Large intestine (tissue), 12 donors: ENCODE measurements at places on chromosomes 2 and 18.
A peak's percentile ranks its signal among the peaks of the same experiment; 100 is the strongest.

DNA sequence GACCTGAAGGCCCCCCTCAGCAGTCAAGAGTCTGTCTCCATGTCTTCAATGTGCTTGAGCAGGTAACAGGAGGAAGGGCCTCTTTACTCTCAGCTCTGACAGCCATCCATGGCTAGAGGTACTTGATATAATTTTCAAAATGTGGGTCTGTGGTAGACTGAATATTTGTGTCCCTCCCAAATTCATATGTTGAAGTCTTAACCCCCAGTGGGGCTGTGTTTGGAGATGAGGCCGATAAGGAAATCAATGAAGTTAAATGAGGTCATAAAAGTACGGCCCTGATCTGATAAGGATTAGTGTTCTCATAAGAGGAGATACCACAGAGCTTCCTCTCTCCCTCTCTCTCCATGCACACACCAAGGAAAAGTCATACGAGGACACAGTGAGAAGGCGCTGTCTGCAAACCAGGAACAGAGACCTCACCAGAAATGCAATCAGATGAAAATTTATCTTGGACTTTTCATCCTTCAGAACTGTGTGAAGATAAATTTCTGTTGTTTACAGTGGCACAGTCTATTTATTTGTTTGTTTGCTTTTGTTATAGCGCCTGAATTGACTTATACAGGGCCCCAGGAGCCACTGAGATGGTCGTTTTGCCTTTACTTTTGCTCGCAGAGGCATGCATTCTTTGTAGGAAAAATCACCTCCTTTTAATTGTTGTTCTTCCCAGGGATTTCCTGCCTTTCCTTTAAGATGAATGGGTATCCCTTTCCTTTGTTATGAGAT, 274.8 kb upstream of the TRIB2 start:
- no peak for DNase-seq

- no peak for DNase-seq
These were observed 77.1 kb upstream of the CDC42EP3 start for GRCh38 chr2:37748541-37748940.

- no peak for DNase-seq
These were observed 38.7 kb downstream of the RALBP1 start for GRCh38 chr18:9513971-9514512.

- DNase-seq = no peak
These were observed 16.6 kb downstream of the ME2 start for GRCh38 chr18:50895350-50896045.

- no peak for DNase-seq
These were observed 5.4 kb downstream of the MPPE1 start for GRCh38 chr18:11902522-11903292.

GRCh38 chr18:77068321-77069312, 64.0 kb downstream of the MBP start:
- no peak for DNase-seq

DNA sequence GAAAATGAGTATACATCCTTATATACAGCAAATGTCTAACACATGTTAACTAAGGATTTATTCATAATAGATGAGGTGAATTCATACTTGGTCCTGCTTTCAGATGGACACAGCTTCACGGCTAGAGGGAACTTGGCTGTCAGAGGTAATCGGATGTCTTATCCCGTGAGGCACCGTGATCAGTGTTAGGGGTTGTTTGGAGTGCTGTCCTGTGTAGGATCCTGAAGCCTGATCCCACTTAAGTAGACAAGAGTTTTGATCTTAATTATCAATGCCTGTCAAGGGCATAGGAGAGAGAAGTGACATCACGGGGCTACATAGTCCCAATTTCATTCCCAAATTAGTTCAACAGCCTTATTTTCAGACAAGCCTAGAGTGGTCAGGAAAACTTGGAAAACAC, 204.6 kb downstream of the RNF144A start:
- no peak for DNase-seq

DNA sequence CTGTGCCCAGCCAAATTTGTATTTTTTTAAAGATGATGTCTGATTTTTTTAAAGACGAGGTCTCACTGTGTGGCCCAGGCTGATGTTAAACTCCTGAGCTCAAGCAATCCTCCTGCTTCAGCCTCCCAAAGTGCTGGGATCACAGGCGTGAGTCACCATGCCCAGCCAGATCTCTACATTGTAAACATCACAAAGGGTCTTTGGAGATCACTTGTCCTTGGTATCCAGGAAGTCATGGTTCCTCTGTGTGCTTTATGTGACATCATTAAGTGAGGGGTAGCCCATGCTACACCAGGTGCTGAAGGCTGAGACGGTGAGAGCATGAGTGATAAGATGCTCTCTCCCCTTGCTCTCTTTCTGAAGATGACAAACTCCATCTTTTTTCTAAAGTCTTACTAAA, 7.0 kb upstream of the NUP35 start:
- DNase-seq = no peak

GRCh38 chr18:24259869-24260641, 121.2 kb downstream of the CABYR start:
- no peak for DNase-seq

DNA sequence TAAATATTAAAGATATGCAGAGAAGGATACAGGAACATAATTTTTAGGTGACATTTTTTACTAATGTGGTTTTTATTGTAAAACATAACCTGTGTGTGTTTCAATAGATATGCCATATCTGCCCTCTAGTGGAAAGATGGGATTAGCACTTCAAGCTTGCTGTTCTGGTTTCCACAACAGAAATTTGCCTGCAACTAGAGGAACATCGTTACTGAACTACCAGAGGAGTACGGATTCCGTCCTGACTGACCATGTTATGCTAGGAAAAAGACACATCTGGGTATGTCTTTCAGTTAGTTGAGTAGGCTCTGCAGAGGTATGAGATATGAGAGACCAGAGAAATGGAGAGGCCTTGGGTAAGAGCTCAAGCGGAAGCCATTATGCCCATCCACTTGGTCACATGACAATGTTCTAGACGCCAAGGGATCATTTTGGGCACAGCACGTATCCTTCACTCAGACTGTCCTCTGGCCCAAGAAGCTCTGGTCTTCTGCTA, 104.9 kb downstream of the MBD2 start:
- DNase-seq = peak; percentile 45

GRCh38 chr18:22169889-22170420, 566 bp downstream of the GATA6 start:
- peak; percentile 76 for DNase-seq

DNA sequence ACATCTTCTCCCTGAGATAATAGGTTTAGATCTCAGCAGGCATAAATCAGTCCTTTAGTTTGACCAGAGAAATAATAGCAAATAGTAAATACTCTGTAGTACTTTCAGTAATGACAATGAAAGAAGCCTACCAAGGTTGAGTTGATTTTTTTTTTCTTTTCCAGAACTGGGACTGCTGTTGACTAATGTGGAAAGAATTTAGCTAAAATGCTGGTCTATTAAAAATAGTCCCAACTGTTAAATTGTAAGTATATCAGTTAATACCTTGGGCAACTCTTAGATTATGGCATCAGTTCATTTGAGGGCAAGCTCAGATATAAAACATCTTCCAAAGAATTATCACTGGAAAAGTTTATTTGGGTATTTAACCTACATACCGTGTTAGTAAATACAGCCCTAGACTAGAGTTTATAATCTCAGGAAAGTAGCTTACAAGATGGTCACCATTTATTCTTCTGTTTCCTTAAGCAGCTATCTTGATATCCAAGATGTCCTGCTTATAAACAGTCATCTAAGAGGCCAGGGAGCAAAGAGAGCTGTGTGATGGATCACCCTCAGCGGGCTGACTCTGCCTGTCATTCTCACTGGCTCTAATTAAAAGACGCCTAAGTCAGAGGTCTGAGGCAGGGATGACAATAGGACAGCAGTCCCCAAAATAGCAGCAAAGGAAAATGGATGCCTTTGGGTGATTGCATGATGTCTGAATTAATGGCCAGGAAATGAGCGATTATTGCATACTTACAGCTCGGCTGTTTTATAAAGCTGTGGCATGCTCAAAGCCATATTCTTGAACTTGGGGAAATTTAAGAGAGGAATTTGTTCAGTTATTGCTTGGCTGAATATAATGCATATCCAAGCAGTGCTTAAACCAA, 121.3 kb downstream of the MTX2 start:
- DNase-seq = no peak

- no peak for DNase-seq
These were observed 115.8 kb downstream of the SS18 start for GRCh38 chr18:25974630-25975077.

GRCh38 chr2:200862532-200863000, 1.9 kb downstream of the CLK1 start:
- peak; percentile 48 for DNase-seq

DNA sequence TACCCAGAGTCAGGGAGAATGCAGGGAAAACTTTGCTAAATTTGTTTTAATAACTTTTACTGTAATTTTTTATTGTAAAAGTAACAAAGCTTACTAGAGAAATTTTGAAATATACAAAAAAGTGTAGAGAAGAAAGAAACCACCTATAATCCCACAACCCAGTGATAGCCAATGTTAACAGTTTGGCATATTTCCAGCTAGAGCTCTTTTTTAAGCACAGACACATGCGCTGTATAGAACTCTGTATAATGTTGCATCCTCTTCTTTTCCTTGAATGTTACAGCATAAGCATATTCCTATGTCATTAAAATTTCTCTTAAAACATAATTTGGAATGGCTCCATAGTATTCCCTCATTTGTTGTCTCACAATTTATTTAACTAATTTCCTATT, 37.4 kb upstream of the EPAS1 start:
- DNase-seq = no peak

DNA sequence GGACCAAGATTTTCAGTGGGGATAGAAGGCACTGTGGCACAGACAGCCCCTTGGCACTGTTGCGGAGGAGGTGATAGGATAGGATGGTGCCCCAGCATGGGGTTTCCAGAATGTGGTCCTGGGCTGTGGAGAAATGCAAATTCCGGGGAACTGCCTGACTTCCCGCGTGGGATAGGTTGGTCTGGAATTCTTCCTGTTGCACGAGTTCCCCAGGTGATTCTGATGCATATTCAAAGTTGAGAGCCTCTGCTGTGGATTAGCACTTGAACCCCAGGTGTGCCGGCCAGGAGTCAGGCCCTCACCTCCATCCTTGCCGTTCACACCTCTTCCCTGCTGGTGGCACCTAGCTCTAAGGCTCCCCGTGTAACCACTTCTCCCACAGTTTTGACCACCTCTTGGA, 15.5 kb downstream of the NCK2 start:
- no peak for DNase-seq

DNA sequence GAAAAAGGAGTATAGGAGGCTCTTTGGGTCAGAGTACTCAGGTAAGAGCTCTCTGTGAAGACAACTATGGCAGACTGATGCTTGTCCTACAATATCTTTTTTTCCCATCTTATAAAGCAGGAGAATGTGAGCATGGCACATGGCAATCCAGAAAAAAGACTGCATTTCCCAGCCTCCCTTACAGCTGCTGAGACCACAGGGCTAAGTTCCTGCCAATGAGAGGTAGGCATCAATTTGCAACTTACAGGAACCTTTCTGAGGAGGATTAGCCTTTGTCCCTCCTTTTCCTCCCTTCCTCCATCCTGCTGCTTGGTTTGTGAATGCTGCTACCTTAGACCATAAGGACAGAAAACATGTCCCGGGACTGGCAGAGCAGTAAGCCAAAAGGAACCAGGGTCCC, 37.8 kb upstream of the ST8SIA5 start:
- DNase-seq = no peak

DNA sequence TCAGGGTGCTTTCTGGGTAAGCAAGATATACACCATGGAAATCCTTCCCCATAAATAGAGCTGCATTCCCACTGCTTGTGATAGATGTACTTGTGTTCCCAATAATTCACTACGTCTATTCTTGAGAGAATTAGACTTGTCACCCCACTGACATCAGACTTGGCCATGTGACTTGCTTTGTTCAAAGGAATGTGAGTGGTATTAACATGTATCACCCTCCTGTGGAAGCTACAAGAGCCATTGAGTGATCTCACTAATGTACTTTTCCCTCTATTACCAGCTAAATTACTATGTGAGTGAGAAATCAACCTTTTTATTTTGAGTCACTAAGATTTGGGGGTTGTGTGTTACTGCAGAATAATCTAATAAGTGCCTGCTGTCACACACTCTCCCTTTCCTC, 176.0 kb downstream of the CCDC178 start:
- DNase-seq = no peak

DNA sequence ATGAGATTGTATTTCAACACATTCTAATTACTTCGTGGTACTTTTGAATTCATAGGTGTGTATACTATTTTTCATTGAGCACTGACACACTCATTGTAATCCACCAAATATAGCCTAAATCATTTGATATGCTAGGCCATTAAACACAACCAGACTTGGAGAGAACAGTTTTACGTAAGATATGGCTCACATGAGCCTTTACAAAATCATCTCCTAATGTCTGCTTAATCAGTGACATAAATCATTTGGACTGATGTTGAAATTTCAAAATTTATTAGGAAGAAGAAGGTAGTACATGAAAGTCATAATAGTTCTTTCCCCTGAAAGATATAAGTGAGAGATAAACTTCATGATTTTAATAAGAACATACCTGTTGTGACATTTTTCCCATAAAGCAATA, 550.2 kb upstream of the LINC00305 start:
- no peak for DNase-seq

- DNase-seq = no peak
These were observed 74.5 kb downstream of the LRRFIP1 start for GRCh38 chr2:237701859-237702390.

DNA sequence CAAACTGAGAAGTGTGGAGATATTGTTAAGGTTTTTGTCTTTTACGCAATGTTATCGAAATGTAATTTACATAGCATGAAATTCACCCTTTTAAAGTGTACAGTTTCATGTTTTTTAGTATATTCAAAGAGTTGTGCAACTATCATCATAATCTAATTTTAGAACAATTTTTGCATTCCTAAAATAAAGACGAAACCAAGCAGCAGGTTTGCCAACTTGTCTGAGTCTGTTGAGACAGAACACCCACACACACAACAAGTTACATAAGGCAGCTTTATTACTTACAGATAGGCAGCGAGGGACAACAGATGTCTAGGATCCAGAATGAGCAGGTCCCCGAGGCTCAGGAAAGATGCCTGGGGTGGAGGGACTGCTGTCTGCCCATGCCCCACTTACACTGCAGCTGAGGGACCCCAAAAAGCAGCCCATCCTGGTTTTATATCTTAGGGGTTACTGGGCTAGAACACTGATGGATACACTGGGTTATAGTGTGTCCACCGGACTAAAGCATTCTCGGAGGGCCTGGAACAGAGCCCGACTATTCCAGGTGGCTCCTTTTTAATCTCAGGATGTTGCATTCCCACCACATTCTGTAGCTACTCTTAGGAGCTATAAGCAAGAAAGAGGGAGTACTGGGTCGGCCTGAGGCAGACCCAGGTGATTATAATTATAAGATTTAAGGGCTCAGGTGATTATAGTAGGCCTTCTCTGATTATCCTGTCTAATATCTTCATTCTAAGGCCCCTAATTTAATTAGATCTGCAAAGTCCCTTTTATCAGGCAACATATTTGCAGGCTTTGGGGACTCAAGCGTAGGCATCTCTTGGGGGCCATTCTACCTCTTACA, 150.2 kb upstream of the DOK6 start:
- DNase-seq = no peak

- DNase-seq = no peak
These were observed 137.5 kb downstream of the FMNL2 start for GRCh38 chr2:152472481-152472887.

- no peak for DNase-seq
These were observed 55.3 kb downstream of the EDAR start for GRCh38 chr2:108933691-108934117.
